ENCODE measurements at places on chromosomes 1 and 21. TPM values are rescaled to one million over a fixed set of nuclear protein-coding genes. Genes with fewer than 3 reads are reported as not detected.

The MAP10 gene
- polyA plus RNA-seq = 2.5 TPM

The MAEL gene
- polyA plus RNA-seq = 0.32 TPM

The TRNAU1AP gene
- 18.4 TPM for polyA plus RNA-seq

The SMCP gene
- not detected for polyA plus RNA-seq

The GPX7 gene
- 130 TPM for polyA plus RNA-seq

The OR2G6 gene
- not detected for polyA plus RNA-seq

The CLCNKB gene
- polyA plus RNA-seq = 0.44 TPM

DNA sequence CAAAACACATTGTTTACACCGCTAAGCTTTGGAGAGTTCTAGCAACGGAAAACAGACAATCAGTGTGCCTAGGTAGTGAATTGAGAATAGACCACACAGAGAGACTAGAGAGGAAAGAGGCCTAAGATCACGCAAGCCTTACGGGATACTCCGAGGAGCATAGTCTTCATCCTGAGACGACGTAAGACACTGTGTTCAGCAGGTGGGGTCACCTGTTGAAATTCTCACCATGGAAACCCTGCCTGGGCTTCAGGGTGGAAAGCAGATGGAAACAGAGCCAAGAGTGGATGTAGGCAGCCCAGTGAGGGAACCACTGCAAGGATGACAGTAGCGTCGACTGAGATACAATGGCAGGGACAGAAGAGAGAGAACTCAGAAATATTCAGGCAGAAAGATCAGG lies 40.2 kb downstream of the COA6 start:
- DNase-seq = no peak

DNA sequence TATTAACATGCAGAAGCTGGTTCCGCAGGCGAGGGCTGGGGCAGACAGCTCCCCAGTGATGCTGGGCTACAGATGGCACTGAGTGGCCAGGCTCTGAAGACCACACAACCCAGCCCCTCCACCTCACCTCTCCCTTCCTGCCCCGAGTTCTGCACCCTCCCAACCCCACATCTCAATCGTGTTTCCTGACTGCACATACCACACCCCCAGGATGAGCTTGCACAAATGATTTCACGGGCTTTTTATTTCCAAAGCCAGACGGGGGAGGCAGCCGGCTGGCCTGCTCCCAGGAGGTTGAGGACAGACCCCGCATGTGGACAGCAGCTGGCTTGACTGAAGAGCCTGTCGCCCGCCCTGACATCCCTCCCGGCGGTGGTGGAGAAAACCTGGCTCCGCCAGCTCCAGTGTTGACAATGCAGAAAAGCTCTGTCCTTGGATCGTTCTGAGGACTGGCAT lies 21.4 kb upstream of the ALDH4A1 start:
- DNase-seq = no peak

- DNase-seq = no peak
These were observed 31.8 kb upstream of the RBM15 start for GRCh38 chr1:110307239-110307974.

- DNase-seq = no peak
These were observed 34.2 kb upstream of the LRRC8B start for GRCh38 chr1:89490389-89490788.

- DNase-seq = peak; percentile 81
These were observed 49.4 kb downstream of the LEPR start for GRCh38 chr1:65469889-65470340.

- no peak for DNase-seq
These were observed 45.7 kb upstream of the HOOK1 start for GRCh38 chr1:59768792-59769735.

GRCh38 chr1:64917328-64917861 lies 49.0 kb downstream of the JAK1 start:
- DNase-seq = peak; percentile 67

GRCh38 chr1:228794810-228795209 lies 59.5 kb downstream of the RHOU start:
- DNase-seq = no peak

All from muscle of back (tissue), 13 donors.